ENCODE measurements at places on chromosomes 3 and 15.

GRCh38 chr3:135918600-135918999 lies 46.9 kb upstream of the PPP2R3A start:
- peak; percentile 70 for DNase-seq

GRCh38 chr15:56910801-56911200 lies 7.6 kb upstream of the TCF12 start:
- no peak for DNase-seq

GRCh38 chr15:80234883-80235282 lies 17.1 kb downstream of the CTXND1 start:
- peak; percentile 10 for DNase-seq

GRCh38 chr3:130839813-130840212 lies 54.1 kb upstream of the ATP2C1 start:
- no peak for DNase-seq

GRCh38 chr15:29535952-29536351 lies 266.3 kb upstream of the NSMCE3 start:
- no peak for DNase-seq

DNA sequence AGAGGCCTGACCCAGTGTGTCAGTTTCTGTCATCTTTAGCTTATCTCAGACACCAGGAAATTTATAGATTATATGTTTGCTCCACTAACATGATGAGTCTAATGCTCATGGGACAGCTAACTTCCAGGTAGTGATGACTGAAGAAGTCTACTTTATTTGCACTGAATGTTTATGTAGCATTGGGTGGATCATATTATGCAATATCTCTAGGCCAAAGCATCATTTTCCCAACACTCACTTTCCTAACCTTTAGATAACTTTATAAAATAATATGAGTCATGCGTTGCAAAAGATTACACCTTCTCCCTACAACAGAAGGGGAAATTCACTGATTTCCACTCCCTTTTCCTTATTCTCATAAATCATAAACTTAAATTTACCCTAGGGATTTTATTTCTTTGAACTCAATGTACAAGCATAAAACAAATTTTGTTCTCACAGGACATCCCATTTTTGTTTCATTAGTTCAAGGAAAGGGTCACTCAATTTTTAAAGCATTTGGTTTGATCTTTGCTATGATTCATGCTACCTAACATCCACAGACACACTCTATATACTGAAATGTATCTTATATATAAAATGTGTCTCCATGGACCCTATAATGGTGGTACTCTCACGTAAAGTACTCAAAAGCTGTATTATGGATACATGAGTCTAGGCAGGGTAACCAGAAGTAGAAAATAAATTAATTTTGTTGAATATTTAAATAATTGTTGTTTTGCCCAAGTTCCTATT lies 225.2 kb downstream of the WDR72 start:
- DNase-seq: no peak

- DNase-seq: no peak
Observed at GRCh38 chr3:87900061-87900460, 158.7 kb downstream of the CGGBP1 start.

DNA sequence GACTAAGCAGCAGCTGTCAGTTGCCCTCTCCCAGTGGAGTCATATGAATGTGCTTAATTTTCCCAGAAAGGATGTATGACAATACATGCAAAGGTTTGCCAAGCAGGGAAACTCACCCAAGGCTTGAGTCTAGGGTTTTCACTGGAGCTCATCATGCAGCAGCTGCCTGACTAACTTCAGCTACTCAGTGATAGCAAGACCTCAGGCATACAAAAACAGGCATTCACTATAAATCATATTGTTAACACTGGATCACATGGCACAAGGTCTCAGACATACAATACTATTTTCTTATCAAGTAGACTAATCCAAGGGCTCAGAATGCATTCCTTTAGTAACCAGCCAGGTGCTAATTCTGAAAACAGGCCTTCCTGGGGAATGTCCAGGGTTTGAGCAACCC lies 85.0 kb upstream of the STAC start:
- no peak for DNase-seq

- no peak for DNase-seq
Observed at GRCh38 chr15:63938486-63939061, 104.8 kb upstream of the HERC1 start.

DNA sequence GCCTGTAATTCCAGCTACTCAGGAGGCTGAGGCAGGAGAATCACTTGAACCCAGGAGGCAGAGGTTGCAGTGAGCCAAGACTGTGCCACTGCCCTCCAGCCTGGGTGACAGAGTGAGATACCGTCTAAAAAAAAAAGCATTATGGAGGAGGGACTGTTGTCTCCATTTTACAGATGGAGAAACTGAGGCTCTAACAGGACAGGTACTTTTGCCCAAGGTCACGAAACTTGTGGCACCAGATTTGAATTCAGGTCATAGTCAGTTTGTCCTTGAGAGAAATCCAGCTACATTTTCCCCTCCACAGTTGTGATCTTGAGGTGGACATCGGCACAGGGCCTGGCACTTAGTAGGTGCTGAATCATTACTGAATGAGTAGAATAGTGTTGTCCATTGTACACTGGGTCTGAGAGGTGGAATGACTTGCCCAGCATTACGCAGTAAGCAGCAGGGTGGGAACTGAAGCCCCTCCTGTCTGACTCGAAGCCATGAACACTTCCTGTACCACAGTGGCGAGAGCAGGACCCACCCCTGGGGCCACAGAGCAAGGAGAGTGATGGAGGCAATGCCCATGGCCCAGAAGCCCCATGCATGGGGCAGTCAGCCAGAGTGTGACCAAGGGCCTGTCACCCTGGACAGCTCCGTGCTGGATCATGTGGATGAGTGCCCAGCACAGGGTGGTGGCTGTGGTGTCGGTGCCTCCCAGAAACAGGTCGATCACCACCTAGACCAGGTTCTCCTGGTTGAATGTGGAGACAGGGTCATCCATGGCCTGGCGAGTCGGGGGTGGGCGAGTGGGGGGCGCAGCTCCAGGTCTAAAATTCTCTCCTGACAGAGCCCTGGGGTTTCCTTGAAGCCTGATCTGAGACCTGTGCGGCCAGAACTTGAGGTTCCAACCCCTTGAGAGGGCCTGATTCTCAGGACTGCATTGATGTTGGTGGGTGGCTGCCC lies 20.4 kb upstream of the PARL start:
- DNase-seq: no peak

DNA sequence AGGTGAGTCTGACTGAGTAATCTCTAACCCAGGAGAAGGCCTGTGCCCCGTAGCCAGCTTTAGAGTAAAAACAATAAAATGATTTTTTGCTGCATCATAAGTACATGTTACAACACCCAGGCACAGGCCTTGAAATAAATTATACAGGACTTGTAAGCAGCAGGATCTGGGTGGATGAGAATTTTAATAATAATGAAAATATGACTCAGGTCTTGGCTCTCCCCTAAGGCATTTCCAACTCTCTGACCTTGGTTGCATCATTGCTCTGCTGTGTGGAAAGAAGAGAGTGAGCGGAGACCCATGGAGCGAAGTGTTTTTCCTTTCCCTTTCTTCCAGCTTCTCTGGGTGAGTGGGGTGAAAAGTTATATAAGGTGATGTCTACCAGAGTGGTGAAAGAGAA lies 44.6 kb downstream of the EOMES start:
- peak; percentile 99 for DNase-seq

DNA sequence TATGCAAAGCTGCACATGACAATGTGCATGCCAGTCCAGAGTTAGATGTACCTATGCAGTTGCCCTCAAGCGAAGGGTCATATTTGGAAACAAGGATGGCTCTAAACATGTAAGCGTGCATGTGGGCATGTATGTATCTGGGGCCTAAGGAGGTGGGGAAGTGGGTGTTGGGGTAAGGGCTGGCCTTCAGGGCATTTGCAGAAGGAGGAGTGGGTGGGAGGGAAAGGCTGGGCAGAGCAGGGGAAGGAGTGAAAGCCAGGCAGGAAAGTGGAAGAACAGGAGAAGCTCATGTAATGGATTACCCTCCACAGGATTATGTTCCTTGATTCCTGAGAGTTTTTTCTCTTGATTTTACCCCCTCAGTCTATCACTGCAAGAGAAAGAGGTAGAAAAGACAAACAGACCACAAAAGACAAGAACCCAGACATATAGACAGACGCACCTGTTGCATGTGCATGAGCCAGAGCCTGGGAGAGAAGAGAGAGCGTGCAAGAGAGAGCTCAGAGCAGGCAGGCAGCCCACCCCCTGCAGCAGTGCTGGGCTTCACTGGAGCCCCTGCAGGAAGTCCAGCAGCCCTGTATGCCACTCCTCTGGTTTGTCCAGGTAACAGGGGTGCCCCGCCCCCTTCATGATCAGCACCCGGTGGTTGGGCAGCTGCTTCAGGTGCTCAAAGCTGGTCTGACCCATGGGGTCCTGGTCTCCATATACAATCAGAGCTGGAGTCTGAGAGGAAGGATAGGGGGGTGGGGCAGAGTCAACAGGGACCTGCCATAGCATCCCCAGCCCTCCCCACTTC lies 1.8 kb upstream of the PCBP4 start:
- DNase-seq: no peak

GRCh38 chr3:23696842-23697241 lies 108.9 kb upstream of the UBE2E1 start:
- DNase-seq: no peak

DNA sequence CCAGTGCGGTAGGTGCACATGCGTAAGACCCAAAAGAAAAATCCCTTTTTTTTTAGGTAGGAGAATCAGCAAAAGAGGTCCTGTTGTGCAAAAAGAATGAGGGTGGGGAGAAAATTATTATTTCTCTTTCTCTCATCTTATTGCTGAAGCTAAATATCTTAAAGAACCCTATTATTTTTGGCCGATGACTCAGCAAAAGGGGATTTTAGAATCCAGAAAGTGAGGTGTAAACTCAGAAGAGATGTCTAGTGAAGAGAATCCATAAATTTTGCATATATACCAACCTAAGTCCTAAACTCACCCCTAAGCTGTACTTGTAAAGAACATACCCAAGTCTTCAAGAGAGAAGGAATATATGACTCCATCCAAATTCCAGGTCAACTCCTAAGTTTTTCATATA lies 386.3 kb upstream of the ZNF717 start:
- no peak for DNase-seq

DNA sequence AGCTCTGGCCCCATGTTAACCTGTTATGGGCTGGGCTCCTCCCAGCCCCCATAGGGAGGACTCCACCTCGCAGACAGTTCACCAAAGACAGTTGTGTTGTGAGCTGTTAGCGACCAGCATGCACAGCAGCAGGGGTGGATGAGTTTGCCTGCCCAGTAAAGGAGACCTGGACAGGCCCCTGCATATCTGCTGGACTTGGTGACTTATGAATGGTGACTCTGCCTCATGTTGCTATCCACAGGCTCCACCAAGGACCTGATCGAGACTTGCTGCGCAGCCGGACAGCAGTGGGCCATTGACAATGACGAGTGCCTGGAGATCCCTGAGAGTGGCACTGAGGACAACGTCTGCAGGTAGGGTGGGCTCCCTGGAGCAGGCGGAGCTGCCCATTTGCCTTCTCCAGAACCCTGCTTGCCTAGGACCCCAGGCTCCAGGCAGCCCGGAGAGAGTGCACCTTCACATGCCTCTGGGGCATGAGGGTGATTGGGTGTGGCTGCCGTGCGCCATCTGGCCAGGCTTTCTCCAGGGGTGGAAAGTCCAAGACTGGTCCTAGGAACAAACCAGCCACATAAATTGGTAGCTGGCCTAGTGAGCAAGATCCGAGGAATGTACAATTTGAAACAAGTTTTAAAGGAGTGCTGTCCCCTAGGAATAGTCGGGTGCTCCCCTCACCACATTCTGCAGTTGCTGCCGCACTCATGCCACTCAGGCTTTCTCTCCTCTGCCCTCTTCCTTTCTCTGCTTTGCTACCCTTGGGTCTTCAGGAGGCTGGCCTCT lies 59.1 kb downstream of the FBLN2 start:
- DNase-seq: no peak

GRCh38 chr15:73684581-73685455 lies 635 bp downstream of the CD276 start:
- peak; percentile 77 for DNase-seq

DNA sequence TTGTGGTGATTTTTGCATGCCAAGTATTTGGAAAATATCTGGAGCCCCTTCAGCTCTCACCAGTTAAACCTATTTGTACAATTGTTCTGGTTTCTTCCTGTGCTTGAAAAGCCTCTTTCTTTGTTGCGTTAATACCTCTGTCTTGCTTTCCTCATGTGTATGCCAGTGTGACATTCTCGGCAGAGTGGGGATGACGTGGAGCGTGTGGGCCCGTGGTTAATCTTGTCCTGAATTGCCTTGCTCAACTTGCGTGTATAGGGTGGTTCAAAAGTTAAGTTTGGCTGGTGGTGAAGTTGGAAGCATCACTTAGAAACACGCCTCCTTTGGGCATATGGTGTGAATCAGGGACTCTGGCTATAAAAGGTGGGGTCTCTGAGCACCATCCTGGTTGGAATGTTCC lies 67.1 kb downstream of the IGF1R start:
- DNase-seq: no peak
